ENCODE measurements at places on chromosomes 3 and 15.

GRCh38 chr3:110804856-110805255 lies 266.8 kb upstream of the NECTIN3 start:
- DNase-seq, result no peak

- no peak for DNase-seq
These were observed 44.0 kb downstream of the MESD start for GRCh38 chr15:80945605-80946004.

- no peak for DNase-seq
These were observed 25.3 kb upstream of the ZNF770 start for GRCh38 chr15:35013370-35013769.

DNA sequence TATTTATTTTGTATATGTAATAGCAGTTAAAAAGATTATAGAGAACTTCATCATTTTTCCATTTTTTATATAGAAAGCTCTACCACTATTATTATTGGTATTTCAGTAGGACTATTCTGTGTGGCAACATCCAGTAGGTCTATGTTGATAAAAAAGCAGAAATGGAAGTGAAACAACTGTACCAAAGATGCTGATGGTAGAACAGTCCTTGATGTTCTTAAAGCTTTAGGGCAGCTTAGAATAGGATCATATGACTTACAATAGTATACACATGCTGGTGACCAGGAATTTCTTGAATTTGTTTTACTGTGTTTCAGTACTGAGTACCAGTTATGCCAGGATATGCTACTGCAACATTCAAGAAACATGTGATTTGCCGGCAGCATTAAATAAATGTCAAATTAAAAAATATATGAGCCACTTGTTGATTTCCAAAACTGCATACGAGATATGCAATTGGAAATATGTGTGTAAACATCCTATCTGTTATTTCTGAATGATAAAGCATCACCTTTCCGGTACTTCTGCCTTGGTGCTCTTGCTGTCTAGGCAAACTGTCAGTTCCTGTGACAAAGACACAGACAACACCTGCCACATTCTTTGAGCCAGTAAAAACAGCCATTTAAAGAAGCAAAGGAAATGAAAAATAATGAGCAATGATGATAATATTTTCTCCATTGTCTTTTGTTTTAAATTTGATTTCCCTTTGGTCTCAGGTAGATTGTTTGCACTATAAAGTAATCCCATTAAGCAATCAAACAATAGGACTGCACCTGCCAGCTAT lies 649.2 kb downstream of the ZPLD1 start:
- DNase-seq, result no peak

GRCh38 chr3:179599531-179599930 lies 4.9 kb downstream of the MRPL47 start:
- no peak for DNase-seq

DNA sequence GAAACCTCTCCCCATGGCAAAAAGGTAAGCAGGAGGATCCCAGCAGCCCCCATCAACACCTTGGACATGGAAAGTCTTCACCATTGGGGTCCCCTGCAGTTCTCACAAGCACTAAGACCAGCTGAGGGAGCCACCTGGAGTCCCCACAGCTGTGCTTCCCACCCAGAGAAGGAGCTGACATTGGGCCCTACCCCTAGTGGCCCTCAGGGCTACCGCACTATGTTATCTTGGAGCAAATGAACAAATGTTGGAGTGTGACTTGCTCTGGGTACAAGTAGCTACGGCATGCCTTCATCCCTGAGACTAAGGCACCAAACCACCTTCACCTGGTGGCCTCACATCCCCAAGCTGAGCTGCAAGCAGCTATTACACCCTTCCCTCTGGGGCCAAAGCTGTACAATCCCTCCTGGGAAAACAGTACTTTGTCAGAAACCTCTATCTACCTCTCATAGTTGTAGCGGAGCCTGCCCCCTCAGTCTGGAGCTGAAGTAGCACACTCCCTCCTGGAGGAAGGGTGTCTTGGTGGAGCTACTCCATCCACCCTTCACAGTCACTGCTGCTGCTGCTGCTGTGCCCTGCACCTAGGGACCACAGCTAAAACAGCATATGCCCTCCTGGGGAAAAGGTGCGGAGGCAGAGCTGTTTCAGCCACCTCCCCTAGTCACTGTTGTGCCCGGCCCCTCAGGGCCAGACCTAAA lies 42.7 kb downstream of the SERP1 start:
- DNase-seq, result no peak

DNA sequence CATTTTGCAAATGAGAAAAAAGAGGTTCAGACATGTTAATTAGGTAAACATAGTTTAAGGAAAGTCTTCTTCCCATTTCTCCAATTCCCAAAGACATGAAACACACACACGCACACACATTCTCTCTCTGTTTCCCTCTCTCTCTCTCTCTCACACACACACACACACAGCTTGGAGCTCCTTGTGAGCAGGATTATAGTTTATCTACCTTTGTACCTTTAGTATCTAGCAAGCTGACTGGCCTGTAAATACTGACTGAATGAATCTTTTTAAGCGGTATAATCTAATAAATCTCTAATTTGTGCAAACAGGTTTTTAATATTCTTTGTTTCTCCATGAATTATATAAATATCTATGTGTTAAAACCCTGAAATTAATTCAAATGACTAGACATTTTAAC lies 73.3 kb downstream of the UACA start:
- no peak for DNase-seq

- no peak for DNase-seq
These were observed 12.7 kb downstream of the LYSMD4 start for GRCh38 chr15:99720533-99720932.

- no peak for DNase-seq
These were observed 730.6 kb upstream of the NECTIN3 start for GRCh38 chr3:110341047-110341446.

DNA sequence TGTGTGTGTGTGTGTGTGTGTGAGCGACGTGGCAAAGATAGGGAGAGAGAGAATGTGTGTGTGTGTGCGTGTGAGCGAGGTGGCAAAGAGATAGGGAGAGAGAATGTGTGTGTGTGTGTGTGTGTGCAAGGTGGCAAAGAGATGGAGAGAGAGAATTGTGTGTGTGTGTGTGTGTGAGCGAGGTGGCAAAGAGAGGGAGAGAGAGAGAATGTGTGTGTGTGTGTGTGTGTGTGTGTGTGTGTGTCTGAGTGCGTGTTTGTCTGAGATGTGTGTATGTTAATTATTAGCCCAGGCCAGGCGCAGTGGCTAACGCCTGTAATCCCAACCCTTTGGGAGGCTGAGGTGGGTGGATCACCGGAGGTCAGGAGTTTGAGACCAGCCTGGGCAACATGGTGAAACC lies 154.6 kb upstream of the RGMA start:
- DNase-seq, result no peak

DNA sequence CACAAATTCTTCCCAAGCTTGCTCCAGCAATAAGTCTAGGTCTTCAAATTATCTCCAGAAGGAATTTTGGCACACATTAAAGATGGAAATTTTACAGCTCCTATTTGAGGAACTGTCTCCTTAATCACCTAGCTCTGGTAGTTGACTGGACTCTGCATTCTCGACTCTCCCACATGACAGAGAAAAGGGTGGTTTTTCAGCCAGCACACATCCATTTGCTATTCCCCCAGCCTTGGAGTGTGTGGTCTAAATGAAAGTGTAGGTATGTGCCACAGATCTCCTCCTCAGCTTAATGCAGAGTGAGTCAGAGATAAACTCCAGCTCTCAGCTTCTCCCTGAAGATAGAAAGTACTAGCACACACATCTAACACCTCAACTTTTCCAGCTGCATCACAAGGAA lies 62.2 kb upstream of the ALCAM start:
- no peak for DNase-seq

GRCh38 chr3:149266736-149267135 lies 45.1 kb upstream of the CP start:
- no peak for DNase-seq

DNA sequence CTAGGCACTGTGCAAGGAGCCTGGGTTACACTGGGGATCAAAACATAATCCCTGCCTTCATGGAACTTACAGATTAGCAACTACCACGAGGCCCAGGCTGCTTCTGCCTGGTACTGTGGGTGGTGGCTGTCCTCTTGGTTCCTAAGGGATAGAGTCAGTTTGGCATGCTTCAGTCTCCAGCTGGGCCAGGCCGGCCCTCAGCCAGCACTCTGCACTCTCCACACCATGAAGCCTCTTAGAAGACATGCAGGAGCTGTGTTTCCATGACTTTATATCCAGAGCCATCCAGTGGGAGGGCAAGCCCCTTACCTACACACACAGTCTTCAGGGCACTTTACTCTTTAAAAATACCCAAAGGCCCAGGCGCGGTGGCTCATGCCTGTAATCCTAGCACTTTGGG lies 54.4 kb downstream of the ATP1B3 start:
- no peak for DNase-seq

GRCh38 chr3:194661946-194662345 lies 10.0 kb downstream of the LSG1 start:
- no peak for DNase-seq

- no peak for DNase-seq
These were observed 213.4 kb upstream of the NANOGP8 start for GRCh38 chr15:35298509-35298908.

GRCh38 chr3:13479332-13479581 lies 849 bp upstream of the HDAC11 start:
- DNase-seq, result no peak
